Colonic mucosa (tissue), 4 donors: ENCODE measurements at places on chromosomes 12 and 14. TPM values are rescaled to one million over a fixed set of nuclear protein-coding genes. Genes with fewer than 3 reads are reported as not detected.

The PTPRB gene
- 27.7 TPM for total RNA-seq

The PLEKHD1 gene
- 0.10 TPM for total RNA-seq

The GDF3 gene
- not detected for total RNA-seq

The JAG2 gene
- total RNA-seq = 8.2 TPM

The SLC10A1 gene
- not detected for total RNA-seq

The LRTM2 gene
- total RNA-seq = not detected
